ENCODE measurements at places on chromosomes 5 and 9.

GRCh38 chr9:83484990-83485389 is 53.2 kb downstream of the FRMD3 start:
- no peak for DNase-seq

DNA sequence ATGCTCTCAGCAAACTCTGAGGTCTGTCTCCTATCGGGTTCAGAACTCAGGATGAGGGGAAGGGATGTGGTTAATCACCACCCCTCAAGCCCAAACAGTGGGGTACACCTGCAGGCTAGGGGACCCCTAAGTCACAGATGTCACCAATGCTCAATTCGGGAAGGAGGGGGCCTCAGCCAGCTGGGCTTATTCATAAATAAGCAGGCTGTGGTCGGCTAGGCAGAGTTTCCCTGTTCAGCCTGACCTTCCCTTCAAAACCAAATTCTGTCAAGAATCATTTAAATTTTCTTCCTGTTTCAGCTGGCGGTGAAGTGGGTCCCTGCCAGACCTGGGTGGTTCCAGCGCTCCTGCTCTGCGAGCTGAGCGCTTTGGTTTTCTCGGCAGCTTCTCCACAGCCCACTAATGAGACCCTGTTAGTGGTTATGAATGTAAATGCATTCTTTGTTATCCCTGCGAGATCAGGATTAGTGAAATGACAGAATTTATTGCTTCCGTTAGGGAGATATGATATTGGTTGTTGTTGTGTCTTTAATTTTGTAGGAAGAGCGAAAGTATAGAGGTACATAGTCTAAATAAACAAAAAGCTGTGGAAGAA is 68.3 kb downstream of the AK8 start:
- DNase-seq, result no peak

GRCh38 chr9:123419721-123420591 is 64.0 kb downstream of the CRB2 start:
- no peak for DNase-seq

GRCh38 chr9:1100945-1101344 is 50.8 kb downstream of the DMRT2 start:
- DNase-seq, result no peak

GRCh38 chr9:127537014-127537413 is 75.1 kb upstream of the STXBP1 start:
- no peak for DNase-seq

GRCh38 chr9:82539856-82540579 is 522.9 kb downstream of the RASEF start:
- DNase-seq, result no peak

DNA sequence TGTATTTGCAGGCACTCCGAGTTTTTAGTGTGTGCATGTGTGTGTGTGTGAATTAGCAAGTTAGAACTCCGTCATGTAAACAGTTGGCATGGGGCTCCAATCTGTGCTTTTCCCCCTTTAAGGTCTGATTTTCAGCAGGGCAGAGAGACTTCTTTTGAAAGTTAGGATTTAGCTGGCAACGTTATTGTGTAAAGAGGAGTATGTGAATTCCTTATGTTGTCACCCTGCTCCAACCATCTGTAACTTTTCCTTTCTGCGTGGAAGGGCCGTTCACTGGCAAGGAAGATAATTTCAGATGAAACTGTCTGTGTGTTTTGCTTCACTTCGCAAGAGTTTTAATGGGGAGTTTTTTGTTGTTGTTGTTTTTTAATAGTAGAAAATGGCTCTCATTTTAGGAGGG is 332 bp downstream of the SGCD start:
- DNase-seq, result no peak

DNA sequence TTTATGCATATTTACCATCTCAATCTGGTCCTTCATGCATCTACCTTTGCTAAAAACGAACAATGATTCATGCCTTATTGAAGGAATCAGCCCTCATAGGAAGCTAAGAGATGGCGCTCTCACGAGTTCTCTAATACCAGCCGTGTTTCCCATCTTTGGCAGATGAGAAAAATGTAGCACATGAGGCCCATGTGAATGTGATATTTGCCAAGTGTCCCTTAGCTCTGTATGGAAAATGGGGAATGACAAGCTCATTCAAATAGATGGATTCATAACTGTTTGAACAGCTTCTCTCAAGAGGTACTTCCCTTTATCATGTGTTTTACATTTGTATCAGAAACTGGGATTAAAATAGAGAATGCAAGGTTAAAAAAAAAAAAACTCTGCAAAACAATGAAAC is 66.1 kb downstream of the TTC39B start:
- no peak for DNase-seq

DNA sequence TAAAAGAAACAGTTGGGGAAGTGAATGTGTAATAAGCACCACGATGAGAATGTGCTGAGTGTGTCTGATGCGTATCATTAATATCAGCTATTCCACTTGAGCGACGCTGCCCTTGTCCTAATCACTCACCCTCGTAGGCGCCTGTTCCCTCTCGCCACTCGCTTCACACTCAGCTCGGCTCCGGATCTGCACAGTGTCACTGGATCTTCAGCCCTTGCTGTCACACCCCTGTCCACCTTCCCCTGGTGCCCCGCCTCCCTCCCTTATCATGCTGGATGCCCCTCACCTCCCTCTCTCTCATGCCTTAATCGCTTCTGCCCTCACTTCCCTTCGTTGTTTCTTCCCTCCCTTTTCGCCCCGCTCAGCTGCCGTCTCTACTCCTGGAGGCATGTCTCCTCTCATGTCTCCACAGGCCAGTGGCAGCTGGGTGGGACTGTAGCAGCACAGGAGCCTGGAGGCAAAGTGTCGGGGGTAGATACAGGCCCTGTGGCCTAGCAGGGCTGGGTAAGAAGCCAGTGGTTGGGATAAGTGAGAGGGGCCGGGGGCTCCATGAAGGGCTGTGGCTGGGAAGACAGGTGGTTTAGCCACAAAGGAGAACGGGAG is 43.5 kb downstream of the ANKDD1B start:
- DNase-seq, result no peak

DNA sequence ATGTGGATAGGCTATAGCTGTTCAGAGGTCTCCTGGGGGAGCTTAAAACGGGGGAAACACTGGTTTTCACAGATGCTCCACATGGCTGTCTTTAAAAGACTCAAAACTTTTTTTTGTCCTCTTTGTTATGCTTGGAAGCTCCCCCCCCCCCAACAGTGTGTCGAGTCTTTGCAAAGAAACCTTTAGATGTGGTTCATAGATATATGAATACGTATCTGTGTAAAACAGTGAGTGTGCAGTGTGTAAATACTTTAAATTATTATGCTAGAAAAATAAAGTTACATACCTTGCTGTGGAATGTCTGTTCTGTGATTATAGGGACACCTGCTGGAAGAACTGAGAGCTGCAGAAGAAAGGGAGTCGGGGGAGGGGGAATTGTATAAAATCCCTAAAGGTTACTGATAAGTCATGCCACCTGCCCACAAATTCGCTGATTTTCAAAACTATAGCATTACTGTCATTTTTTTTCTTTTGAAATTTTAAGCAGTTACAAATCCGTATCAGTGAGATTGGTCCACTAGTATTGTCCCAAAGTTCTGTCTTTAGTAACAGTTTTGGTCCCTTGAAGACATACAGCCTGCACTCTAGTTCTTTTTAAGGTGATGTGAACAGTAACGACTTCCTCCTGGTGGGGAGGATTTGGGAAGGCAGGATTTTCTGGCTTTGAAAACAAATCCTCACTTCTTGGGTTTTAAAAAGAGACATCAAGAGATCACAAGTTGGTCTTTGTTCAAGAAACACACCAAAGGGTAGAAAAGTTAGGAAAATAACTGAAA is 22.9 kb downstream of the RGMB start:
- peak; percentile 2 for DNase-seq

DNA sequence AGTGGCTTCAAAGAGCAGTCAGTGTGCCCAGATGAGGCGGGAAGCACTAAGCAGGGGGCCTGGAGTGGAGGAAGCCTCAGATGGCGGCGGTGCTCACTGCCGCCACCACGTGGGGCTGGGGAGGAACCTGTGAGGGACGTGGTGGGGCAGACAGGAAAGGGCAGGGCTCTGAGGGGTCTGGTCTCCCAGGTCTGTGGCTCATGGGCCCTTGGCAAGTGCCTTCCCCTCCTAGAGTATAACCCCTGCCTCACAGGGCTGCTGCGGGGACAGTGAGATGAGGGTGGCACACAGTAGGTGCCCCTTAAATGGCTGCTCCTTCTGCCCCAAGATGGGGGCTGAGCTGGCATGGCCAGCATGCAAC is 26.6 kb downstream of the NR5A1 start:
- no peak for DNase-seq

GRCh38 chr5:54908774-54909525 is 76.4 kb downstream of the ESM1 start:
- DNase-seq, result no peak

DNA sequence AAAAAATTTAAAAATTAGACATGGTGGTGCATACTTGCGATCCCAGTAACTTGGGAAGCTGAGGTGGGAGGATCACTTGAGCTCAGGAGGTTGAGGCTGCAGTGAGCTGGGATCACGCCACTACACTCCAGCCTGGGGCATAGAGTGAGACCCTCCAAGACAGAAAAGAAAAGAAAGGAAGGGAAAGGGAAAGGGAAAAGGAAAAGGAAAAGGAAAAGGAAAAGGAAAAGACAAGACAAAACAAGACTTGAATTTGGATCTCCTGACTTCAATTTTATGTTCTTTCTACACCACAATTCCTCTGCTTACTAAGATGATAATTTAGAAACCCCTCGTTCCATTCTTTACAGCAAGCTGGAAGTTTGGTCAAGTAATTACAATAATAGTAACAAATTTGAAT is 88.1 kb downstream of the NR6A1 start:
- DNase-seq, result no peak

DNA sequence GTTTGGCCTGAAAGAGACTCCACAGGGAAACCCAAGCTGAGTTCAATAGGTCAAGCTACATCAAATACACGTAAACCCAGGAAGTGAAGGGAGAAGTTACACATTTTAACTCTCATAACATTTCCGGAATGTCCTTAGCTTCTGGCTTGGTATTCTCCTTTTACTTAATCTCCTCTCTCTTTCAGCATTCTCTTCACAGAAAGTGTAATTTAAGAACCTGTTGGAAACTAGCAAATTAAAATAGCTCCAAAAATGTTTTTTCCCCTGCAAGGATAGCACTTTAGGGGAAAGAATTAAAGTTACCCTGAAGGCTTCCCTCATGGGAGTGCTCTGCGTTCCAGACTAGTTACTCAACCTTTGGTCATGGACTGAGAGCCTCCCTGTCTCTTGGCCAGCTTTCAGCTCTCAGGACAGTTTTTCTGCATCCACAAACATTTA is 292.7 kb upstream of the TARS1 start:
- DNase-seq, result no peak

GRCh38 chr5:30498972-30499371 is 694.5 kb upstream of the CDH6 start:
- DNase-seq, result no peak

DNA sequence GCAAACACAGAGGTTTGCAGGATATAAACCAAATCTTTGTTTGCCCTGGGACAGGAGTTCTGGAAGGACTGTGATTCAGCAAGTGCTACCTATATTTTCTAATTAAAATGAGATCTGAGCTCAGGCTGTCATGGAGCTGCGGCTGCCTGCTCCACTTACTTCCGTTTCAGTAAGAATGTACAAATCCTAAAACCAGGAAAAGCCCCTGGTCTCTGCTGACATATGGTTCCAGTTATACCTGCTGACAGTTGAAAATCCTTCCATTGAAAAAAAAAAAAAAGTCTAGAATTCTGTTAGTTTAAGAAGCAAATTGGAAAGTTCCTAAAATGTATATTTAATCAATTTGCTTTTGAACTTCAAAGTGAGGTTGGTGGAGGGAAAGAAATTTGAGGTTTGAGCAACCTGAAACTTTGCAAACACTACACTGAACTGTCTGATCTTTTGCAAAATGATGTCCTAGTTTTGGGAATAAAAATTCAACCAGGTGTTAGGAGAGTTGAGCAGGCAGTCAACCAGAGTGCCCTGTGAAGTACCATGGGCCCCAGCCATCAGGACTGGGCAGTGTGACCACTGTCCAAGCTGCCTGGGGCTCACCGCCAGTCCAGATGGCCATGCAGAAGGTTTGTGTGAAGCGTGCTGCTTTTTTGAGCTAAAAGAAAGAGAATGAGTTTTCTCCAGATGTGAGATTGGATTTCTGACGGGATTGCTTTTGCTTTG is 50.6 kb downstream of the SHB start:
- no peak for DNase-seq

- DNase-seq, result peak; percentile 52
These were observed 190.0 kb downstream of the FANCC start for GRCh38 chr9:95127249-95128176.

- no peak for DNase-seq
These were observed 92.8 kb downstream of the MVB12B start for GRCh38 chr9:126419475-126419874.

GRCh38 chr9:78622126-78622525 is 325.2 kb downstream of the PSAT1 start:
- DNase-seq, result no peak

GRCh38 chr5:95804736-95805539 is 17.6 kb downstream of the GLRX start:
- DNase-seq, result no peak

- DNase-seq, result no peak
These were observed 34.4 kb downstream of the SMC5 start for GRCh38 chr9:70293214-70293613.

- DNase-seq, result no peak
These were observed 23.1 kb upstream of the AKNA start for GRCh38 chr9:114410910-114411309.

DNA sequence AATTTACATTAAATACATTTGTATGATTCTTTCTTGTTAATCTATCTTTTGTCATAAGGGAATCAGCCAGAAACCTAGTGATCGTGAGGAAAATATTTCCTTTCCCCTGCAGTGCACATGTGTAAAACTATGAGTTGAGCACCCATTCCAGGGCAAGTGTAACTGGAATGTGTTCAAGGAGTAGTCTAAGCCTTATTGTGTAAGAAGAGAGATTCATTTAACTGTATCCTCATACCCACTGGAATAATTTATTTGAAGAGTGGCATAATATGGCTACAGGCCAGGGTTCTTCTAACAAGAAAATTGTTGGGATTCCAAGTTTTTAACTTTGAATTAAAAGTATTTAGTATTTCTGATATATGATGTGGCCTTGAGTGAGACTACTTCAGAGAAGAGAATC is 1692.7 kb downstream of the EFNA5 start:
- no peak for DNase-seq

DNA sequence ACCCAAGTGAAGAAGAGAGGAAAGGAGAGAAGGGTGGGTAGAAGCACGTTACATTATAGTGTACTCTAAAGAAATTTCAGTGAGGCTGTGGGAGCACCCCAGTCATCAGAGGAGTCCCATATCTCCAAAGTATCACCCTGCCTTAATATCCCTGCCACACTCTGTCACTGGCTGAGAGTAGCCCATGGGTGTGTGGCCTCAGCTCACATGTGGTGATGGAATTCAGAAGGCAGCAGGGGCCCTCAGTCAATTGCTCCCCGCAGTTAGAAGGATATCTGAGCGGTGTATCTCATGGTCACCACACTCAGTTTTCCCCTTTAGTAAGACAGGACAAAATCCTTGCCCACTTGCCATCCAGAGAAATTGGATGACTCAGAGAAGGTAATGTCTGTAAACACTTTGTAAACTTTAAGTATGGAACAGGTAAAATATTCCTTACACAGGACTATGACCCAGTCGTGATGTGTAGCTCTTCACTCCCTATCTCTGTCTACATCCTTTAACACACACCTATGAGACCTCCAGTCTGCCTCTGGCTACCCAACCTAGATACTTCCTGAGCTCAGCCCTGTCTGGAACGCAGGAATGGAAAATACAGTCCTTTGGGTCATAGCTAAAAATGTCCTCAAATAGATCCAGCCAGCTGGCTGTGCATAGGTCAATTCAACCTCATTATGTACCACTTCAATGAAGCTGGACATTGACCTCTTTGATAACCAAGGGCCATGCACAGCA is 24.3 kb upstream of the PLIN2 start:
- DNase-seq, result no peak

- DNase-seq, result no peak
These were observed 125.1 kb downstream of the LIFR start for GRCh38 chr5:38431242-38431853.

GRCh38 chr5:52690236-52690768 is 97.4 kb upstream of the ITGA1 start:
- no peak for DNase-seq

Measured in activated CD4-positive, CD25-positive, alpha-beta regulatory T cell (primary cell).